ENCODE measurements at places on chromosomes 4 and X. TPM values are rescaled to one million over a fixed set of nuclear protein-coding genes. Genes with fewer than 3 reads are reported as not detected.

P2RY8 gene
- 0.66 TPM for total RNA-seq

MAGEC2 gene
- not detected for total RNA-seq

C4orf54 gene
- total RNA-seq: not detected

GYPE gene
- not detected for total RNA-seq

Data from HepG2 (cell line).